Daoy (cell line): ENCODE measurements at places on chromosomes 4 and X. TPM values are rescaled to one million over a fixed set of nuclear protein-coding genes. Genes with fewer than 3 reads are reported as not detected.
A peak's percentile ranks its signal among the peaks of the same experiment; 100 is the strongest.

DNA sequence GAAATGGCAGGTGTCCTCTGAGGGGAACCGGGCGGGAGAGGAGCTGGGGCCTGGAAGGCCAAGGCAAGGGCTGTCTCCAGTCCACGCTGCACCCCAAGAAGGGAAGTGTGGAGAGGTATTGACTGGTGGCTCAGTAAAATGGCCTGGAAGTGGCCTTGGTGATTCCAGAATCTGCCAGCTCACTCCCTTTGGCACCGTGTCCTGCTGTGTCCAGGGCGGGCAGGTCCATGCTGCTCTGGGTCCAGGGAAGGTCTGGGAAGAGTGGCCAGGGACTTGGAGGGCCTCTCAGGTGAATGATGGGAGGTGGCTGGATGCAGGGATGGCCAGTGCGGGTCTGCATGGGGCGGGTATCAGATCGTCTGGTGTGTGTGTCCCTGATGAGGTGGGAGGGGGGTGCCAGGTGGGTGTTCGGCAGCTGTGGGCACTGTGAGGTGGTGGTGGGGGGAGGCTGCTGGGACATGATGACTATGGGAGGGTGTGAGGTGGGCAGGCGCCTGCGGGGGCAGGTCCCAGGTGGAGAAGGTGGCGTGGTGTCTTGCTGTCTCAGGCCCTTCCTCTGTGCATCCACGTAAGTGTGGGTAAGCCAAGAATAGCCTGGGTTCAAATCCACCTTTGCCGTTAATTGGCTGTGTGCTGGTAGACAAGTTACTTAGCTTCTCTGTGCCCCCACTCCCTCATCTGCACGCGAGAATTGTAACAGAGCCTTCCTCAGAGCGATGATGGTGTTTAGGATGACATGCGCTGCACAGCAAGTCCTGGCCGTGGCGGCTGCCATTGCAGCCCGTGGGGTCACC, 17.7 kb downstream of the RGS12 start:
- DNase-seq: no peak

Gene MAGEB2
- 32.6 and 42.1 TPM in 2 replicates for total RNA-seq

GRCh38 chr4:69054578-69055200, 41.6 kb upstream of the UGT2B7 start:
- DNase-seq: no peak

GRCh38 chrX:153516073-153516472, 1.4 kb upstream of the ATP2B3 start:
- DNase-seq: no peak

Gene IL2RG
- total RNA-seq: not detected in 2 replicates

GRCh38 chr4:10639100-10639499, 45.5 kb downstream of the CLNK start:
- DNase-seq: no peak

Gene RADX
- not detected in 2 replicates for total RNA-seq

- no peak for DNase-seq
Observed at GRCh38 chr4:158006990-158007389, 165.8 kb downstream of the GASK1B start.

Gene TMEM131L
- total RNA-seq: 6.6 and 8.1 TPM in 2 replicates

Gene HTN1
- not detected in 2 replicates for total RNA-seq

DNA sequence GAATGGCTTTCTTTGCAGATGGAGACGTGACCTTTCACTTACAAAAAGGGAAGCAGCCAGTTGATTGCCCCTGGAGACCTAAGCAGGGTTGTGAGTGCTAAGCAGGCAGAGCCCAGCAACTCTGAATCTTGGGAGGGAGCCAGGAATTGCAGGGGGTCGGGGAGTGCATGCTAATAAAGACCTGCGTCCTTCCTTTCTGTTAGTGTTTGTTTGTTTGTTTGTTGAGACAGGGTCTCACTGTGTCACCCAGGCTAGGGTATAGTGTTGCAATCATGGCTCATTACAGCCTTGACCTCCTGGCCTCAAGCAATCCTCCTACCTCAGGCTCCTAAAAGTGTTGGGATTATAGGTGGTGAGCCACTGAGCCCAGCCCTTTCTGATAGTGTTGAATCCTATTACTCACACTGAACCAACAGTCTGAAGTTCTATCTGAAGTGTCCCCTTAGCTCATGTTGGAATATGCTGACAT, 137.4 kb downstream of the CEP135 start:
- DNase-seq: peak; percentile 9

DNA sequence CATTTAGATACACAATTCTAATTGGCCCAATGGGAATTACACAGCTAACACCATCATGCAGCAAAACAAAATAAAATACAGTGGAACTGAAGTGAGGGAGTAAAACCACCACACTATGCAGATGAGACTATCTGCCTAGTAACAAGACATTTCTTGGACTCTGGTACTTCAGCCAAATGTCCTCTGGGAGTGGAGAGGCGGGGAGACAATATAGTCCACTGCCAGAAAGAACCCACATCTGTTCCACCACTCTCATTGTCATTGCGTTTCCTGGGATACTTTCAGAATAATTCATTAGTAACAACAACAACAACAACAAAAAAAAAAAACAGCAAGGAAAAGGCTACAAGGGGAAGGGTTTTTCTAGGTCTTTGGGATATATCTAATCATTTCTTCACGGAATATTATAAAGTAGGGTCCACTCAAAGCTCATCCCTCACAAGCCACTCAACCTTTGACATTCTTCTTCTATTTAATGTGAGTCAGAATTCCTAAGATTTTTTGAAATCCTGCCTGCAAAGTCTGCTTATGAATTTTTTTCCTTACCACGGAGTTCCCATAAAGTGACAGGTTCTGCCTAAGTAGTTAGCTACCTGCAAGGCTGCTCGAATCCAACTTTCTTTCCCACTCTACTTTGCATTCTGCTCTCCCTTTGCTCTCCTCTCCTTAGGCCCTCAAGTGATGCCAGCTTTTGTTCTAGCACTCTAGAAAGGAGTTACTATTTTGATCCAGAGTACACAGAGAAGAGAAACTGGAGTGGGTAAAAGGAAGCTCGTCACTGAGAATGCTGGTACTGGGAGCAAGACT, 254.6 kb downstream of the CHIC1 start:
- DNase-seq: no peak

DNA sequence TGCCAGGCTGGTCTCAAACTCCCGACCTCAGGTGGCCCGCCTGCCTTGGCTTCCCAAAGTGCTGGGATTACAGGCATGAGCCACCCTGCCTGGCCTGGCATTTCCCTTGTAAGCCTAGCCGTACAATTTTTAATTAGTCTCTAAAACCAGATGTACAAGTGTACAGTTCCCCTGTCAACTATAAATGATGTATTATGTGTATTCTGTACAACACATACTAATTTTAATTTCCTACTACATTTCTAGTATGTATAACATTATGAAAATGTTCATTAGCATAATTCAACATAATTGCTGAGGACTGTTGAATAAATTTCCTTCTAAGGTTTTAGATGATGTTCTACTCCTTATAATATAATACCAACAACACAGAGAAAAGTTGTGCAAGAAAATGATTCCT, 27.8 kb downstream of the TBC1D1 start:
- no peak for DNase-seq

Gene TCEAL7
- total RNA-seq: 0.91 and 6.5 TPM in 2 replicates

DNA sequence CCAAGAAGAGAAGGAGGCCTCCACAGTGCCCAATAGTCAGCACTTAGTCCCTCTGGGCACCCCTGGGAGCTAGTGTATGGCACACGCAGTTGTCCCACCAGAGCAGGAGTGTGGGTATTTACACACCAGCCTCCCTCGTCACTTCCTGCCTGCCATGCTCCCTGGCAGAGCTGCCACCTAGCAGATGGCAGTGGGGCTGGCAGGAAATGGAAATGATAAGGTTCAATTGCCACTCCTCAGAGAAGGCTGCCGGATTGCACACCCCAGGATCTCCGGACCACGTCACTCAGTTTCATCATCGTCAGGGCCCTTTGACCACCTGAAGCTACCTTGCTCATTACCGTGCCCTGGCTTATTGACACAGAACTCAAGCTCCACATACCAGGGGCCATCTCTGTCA, 173.3 kb upstream of the PSAPL1 start:
- no peak for DNase-seq

- DNase-seq: no peak
Observed at GRCh38 chr4:121551881-121552280, 144.9 kb downstream of the ANXA5 start.

DNA sequence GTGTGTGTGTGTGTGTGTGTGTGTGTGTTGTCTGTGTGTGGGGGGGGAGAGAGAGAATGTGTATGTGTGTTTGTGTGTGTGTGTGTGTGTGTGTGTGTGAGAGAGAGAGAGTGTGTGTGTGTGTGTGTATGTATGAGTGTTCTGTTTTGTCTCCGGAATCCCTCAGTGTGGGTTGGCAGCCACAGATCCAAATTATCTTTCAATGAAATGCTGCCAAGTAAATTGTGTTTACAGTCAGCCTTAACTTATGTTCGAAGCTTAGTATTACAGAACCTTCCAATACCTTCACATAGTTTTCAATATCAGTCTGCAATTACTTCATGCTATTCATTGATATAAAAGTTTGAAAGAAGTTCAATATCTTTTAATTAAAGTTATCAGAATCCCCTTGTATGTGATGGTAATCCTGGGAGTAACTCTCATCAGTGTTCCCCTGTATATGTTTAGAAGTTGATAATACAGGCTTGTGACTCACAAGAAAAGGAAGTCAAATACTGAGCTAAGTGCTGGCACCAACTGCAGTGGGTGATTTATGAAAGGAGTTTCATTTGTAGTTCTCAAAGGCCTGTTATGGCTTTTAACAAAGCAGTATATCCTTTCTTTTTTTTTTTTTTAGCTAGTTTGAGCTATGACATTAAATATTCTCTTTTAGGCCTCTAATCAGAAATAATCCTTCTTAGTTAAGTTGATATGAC, 51.6 kb upstream of the HTR2C start:
- DNase-seq: peak; percentile 15

GRCh38 chrX:14779580-14779979, 93.3 kb downstream of the FANCB start:
- no peak for DNase-seq

Gene TREX2
- total RNA-seq: 1.3 TPM in 1 of 2 replicates, not detected in the other

DNA sequence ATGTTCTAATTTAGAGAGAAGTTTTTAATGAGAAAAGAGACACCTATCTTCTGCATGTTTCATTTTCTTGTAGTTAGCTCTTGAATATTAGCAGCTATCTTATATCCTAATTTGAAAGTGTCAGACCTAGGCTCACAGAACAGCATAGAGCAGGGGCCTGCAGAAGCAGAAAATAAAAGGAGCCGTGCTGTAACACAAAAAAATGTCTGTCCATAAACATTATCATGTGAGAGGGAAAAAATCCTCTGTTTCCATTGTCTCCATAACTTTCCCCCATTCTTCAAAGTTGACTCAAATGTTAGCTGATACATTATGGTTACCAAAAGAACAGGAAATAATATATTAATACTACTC, 329.2 kb upstream of the EPHA5 start:
- DNase-seq: no peak
